ENCODE measurements at places on chromosomes 5 and 9.

GRCh38 chr5:36396640-36397039, 94.9 kb upstream of the RANBP3L start:
- no peak for DNase-seq

- no peak for DNase-seq
Measured at GRCh38 chr5:135426102-135427082, 20.8 kb downstream of the DCANP1 start.

- no peak for DNase-seq
Measured at GRCh38 chr5:57532513-57533497, 50.2 kb upstream of the ACTBL2 start.

- no peak for DNase-seq
Measured at GRCh38 chr5:1256776-1257175, 31.6 kb downstream of the SLC6A18 start.

GRCh38 chr9:120878188-120879130, 1.5 kb upstream of the PHF19 start:
- no peak for DNase-seq
